ENCODE measurements at places on chromosomes 6 and 20.

DNA sequence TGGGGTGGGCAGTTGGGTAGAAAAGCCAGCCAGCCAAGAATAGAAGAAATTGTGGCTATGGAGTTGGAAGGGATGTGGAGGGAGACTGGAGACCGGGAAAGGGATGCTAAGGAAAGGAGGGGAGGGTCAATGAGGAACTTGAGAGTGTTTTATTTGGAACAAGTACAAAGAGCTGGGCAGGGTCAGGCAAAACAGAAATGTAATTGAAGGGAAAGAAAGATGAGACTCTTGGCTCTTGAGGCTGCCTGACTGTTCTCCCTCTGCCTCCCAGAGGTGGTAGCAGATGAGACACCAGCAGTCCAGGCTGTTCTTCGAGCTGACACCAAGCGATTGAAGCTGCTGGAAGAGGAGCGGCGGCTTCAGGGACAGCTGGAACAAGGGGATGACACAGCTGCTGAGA lies 12.7 kb downstream of the ABCF1 start:
- DNase-seq = no peak

- no peak for DNase-seq
These were observed 51.0 kb downstream of the FAM184A start for GRCh38 chr6:119027465-119027864.

- no peak for DNase-seq
These were observed 100.6 kb downstream of the PRDM1 start for GRCh38 chr6:106186714-106187113.

DNA sequence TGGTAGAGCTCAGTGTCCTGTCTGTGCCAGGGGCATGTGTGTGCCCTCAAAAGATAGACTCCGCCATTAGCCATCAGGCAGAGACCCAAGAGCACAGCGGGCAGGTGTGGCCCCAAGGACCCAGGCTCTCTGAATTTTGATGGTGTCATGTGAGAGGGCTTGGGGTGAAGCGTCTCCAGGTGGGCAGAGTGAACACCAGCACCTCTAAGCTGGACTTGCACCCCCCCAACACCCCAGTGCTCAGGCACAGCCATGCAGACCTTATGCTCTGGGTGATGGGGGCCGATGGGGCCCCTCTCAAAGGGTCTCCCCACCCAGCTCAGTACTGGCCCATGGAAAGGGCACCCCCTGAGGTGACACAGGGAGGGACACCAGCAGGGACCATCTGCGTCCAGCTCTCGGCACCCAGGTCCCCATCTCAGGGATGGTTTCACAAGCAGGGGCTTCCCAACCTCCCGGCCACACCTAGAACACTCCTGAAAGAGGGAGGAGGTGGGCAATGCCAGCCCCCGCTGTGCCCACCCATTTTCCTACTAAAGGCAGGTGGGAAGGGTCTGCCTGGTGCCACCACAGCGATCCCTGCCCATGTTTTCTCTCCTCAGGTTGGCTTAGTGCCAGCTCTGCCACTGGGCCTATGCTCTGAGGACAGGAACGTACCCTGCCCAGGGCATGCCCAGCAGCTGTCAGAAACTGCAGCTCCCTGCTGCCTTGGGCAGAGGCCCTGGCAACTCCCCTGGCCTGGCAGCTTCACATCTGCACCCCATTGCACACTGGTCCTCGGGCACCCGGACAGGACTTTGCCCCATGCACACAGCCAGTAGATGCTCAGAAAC lies 3.5 kb downstream of the CST7 start:
- DNase-seq = no peak

GRCh38 chr20:22243067-22243466 lies 341.3 kb downstream of the FOXA2 start:
- no peak for DNase-seq

DNA sequence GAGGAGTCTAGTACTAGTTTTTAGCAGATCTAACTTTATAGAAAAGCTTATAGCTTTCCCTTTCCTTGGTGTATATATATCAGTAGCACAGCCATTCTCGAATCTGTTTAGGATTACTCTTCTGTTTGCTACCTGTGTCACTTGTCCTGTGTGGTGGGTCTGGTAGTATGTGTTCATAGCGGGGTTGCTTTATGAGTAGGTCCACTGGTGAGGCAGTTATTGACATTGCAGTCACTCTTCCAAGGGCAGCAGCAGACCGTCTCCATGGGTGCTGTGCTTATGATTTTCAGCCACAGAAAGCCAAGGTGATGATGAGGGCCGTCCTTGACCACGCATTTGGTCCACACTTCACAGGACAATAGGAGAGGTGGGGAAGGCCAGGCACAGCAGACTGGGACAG lies 171.5 kb downstream of the CDKAL1 start:
- no peak for DNase-seq

DNA sequence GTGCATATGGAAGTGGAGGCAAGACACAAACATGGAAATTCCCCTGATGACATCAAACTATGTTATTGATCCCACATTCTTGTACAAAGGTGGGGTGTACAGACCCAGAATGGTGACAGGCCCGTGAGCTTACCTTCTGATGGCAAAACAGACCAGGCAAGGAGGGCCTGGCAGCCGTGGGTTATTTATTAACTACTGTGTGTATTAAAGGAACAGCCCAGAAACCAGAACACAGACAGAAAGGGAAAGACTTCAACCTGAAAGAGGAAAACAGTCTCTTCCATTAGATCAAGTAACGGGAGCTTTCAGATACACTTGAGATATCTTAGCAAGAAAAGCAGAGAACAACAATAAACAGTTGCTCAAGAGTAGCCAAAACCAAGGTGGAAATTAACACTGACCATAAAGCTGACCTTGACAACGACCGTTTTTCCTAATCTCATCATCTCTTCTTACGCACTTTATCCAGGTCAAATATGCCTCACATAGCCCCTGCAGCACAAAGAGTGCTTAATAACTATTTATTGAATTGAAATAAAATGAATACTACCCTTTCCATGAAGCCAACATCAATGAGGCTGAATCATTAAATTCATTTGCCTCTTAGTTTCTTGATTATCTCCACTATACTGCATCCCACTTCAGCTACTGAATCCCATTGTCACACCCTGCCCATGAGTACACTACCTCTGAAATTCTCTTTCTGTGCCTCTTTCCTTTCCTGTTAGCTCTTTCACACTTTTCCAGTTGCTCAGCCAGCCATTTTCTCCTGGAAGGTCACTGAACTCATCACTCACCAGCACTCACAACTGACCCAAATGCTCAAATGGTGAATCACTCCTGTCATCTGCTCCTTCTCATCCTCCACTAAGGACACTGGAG lies 67.4 kb downstream of the MOXD1 start:
- no peak for DNase-seq

DNA sequence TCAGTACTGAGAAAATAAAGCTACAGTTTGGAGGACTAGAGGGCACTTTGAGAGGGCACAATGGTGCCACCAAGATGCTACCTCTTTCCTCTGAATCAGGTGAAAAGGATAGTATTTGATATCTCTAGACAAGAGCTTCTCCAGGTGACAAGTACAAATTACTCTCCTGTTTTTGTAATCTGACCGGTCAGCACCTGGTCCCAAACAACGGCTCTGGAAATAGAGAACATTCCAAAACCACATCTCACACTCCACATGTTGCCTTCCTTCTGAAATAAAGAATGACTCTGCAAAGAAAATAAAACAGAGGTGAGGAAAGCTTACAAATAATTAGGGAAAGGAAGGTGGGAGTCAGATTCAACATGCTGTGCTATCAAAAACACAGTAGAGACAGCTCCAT lies 51.3 kb upstream of the CITED2 start:
- DNase-seq = no peak

DNA sequence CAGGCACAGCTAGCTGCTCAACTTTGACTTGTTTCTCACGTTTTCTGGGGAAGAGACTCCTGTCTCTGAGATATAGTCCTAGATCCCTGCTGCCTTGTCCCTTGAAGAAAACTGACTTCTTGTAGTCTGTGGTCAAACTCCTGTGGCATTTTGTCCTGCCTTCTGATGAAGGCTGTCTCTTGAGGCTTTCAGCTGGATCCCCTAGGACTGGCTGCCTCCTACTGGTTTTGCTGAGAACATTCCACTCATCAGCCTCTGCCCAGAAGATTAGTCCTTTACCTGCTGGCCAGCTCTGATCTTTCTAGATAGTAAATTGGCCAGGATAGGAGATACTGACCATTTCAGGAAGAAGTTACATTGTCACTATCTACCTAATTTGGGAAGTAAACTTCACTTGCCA lies 71.9 kb upstream of the CNR1 start:
- DNase-seq = no peak

DNA sequence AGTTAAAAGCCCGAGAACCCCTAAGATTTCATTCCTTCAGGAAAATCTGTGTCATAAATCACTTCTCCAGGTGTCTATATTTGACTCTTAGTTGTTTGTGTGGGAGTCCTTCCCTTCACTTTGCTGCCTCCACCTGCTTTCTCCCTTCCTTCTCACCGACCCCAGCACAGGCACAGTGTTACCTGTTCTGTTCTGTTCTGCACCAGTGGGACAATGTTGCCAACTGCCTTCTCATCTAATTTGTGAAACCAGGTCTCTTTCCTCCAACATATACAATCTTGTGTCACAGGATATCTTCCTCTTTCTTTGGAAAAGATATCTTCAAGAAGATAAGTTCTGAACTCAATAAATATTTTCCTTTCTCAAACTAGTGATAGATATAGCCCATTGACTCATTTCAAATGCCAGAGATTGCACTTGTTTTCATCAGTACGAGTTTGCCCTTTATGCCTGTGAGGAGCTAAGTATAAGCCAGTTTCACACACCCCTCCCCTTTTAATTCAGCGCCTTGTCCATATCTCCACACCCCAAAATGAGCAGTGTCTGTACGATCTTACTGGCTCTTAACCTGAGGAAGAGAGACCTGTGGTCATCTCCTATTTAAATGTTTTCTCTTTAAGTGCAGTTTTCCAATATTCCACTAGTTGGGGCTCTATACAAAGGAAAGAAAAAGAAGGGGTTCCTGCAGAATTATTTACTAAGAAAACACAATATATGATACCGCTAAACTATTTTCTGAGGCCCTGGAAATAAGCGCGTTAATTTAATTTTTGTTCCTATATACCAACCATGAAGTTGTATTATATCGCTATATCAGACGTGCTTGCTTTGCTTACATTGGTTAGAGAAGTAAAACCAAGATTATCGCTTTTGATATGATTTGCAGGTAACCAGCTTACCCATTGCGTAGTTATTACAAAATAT lies 81.6 kb upstream of the PREP start:
- no peak for DNase-seq

DNA sequence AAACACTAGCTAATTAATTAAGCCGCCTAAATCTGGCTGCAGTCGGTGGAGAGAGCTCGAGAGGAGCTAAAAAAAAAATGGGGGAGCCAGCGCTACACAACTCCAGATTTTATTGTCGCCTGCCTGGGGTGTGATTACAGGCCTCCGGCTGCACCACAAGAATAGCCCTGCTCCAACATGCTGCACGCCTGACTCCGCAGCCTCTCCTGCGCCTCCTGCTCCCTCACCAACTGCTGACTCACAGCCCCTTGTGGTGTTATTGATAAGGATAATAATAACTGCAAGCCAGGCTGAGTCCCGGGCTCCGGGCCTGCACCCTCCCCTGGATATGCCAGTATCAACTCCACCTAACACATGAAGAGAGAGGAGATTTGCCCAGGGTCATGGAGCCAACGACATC lies 16.8 kb downstream of the SIRPA start:
- no peak for DNase-seq

- DNase-seq = no peak
These were observed 82.2 kb downstream of the COL19A1 start for GRCh38 chr6:69948479-69949114.

- no peak for DNase-seq
These were observed 78.4 kb downstream of the NDUFAF5 start for GRCh38 chr20:13863244-13863643.

GRCh38 chr6:36862848-36863382 lies 11.7 kb downstream of the PPIL1 start:
- no peak for DNase-seq

GRCh38 chr6:166707045-166707444 lies 80.0 kb upstream of the RPS6KA2 start:
- DNase-seq = no peak

DNA sequence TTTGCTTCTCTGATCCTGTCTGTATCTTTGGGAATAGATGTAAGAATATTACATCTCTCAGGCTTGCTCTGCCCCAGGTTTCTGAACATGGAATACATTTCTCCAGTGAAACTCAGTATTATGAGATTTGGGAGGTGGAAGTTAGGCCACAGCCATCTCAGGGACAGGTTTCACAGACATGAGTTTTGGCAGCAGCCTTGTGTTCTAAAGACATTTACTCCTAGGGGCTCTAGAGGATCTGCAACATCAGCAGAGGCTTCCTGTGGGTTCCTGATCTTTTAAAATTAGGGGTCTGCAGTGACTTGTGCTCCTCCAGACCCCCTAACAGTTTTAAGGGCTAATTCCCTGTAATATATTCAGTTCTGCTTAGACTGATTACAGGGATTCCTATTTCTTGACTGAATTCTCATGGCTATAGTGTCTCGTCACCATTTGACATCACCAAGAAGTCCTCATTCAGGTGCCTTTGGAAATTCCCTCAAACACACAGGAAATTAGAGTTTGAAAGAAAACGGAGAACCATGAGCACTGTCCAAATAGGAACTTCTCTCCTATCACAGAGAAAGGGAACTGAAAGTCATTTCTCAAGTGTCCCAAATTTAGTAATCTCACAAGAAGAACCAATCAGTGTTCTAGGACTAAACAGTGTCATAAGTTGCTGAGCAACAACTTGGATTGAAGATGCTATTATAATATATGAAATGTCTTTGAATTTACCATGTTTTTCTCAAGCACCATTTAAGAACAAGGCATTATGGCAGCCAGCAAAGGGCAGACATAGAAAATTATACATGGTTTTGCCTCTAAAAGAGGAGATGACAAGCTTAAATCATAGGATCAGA lies 2.5 kb upstream of the HLA-DRA start:
- no peak for DNase-seq

GRCh38 chr6:163200289-163200688 lies 214.2 kb upstream of the QKI start:
- DNase-seq = no peak

Measured in stimulated activated CD8-positive, alpha-beta memory T cell treated with anti-CD3 and anti-CD28 coated beads, Interleukin-15, amount 100 ng/mL, for 4 hours (primary cell).